ENCODE measurements at places on chromosomes 7 and 10. TPM values are rescaled to one million over a fixed set of nuclear protein-coding genes. Genes with fewer than 3 reads are reported as not detected.

The MBL2 gene
- total RNA-seq = not detected

The PLEKHS1 gene
- 0.04 TPM for total RNA-seq

The WDFY4 gene
- total RNA-seq = 1.2 TPM

The C1QL3 gene
- 0.04 TPM for total RNA-seq

The SOSTDC1 gene
- total RNA-seq = 19.8 TPM

The FZD8 gene
- 28.9 TPM for total RNA-seq

The VWDE gene
- 1.6 TPM for total RNA-seq

The PRKCQ gene
- 16.5 TPM for total RNA-seq

The UPK3BL2 gene
- 2.8 TPM for total RNA-seq

The HACD1 gene
- 101 TPM for total RNA-seq

The MXI1 gene
- total RNA-seq = 17.1 TPM

The DCLRE1A gene
- 6.6 TPM for total RNA-seq

DNA sequence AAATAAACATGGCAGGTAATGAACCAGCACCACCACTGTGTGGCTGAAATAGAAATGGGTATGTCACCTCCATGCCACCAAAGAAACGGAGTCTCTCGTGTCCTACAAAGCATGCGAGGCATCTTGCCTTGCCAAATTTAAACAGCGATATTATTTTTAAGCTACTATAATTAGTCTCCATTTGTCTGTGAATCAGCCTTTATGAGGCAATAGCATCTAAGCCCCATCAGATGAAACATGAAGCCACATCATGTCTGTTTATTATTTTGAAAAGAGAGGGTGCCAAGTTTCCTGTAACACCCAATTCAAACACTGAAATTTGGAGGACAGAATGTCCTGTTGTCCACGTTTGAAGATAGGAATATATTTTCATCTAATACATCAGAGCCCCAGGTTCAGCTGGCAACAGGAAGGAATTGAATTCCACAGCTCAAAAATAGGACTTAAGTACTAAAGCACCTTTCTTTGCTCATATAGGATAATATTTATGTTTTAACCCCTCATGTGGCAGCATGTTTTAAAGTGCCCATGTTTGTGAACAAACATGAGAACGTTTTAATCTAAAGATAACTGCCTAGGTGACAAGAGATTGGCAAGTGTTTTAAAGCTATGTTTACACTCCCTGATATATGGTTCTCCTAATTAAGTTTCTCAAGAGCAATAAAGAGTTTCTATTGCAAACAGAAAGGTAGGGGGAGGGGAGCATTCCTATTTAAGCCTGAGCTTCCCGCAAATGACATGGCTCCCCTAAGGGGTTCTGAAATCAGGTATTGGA lies 86.8 kb downstream of the SORBS1 start:
- DNase-seq = peak; percentile 65

- DNase-seq = peak; percentile 7
These were observed 757.7 kb downstream of the GRM8 start for GRCh38 chr7:126495001-126495400.

GRCh38 chr10:91090761-91091529 lies 129.5 kb upstream of the PCGF5 start:
- DNase-seq = peak; percentile 30

DNA sequence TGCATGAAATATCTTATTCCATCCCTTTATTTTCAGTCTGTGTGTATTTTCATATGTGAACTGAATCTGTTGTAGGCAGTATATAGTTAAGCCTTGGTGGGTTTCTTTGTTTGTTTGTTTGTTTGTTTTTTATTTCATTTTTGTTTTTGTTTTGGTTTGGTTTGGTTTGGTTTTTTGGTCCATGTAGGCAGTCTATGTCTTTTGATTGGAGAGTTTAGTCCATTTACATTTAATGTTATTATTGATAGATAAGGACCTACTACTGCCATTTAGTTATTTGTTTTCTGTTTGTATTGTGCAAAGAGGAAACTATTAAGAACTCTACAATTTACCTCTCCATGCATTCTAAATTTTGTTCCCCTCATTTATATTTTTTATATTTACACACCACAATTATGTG lies 695.9 kb upstream of the GRM3 start:
- no peak for DNase-seq

DNA sequence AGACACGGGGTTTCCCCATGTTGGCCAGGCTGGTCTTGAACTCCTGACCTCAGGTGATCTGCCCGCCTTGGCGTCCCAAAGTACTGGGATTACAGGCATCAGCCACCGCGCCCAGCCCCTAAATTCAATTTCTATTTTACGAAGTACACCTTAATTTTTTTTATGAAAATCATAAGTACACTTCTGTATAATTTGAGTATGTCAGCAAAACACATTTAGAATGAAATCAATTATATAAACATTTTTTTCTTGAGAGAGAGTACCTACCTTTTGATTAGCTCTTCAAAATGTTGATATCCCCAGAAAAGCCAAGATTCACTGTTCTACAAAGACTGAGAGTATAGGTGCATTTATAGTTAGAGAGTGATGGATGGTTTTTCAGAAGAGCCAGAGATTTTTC lies 20.5 kb upstream of the ITGA8 start:
- no peak for DNase-seq

GRCh38 chr7:138317044-138317596 lies 142.9 kb upstream of the TRIM24 start:
- no peak for DNase-seq

- no peak for DNase-seq
These were observed 66.7 kb downstream of the ARL4A start for GRCh38 chr7:12754179-12754578.

DNA sequence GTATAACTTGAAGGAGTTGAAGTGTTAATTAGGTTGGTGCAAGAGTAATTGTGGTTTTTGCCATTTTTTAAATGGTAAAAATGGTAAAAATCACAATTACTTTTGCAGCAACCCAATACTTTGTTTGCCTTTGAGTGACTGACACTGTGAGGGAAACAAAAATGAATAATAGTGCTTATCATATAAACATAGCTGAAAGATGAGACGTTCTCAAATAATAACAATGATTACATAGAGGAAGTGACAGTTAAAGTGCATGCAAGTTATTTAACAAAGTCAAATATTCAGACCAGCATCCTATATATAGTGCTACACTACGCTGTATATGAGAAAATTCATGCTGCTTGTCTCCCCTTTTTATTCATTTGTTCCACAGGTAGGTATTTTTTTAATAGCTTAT lies 4.7 kb upstream of the HBP1 start:
- no peak for DNase-seq

- peak; percentile 29 for DNase-seq
These were observed 8.4 kb downstream of the BNIP3 start for GRCh38 chr10:131973160-131973951.

DNA sequence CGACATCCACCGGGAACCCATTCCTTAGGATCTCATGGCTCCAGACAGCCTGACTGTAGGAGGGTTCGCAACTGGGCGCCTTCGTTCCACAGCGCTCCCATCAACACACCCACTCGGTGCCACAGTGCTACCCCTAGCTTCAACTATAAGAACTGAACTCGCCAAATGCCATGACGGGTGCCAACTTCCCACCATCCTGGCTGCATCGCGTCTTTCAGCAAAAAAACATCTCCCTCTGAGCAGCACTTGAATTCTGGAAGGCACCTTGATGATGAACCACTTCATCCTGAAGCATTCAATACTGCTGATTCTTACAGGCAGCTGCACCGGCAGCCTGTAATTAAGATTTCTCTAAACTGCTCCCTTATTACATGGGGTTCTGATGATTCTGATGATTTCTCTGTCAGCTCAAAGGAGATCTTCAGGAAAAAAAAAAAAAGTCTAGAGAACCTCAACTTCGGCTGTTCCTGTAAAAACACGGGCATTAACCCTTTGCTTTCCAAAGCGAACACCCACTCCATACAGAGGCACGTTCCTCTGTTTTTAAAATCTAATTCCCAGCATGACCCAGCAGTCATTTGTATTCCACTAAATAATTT lies 1.3 kb downstream of the CYTH3 start:
- DNase-seq = peak; percentile 75

GRCh38 chr7:1729773-1730172 lies 59.7 kb downstream of the ELFN1 start:
- DNase-seq = no peak

GRCh38 chr7:50699143-50699542 lies 83.6 kb downstream of the GRB10 start:
- DNase-seq = no peak

DNA sequence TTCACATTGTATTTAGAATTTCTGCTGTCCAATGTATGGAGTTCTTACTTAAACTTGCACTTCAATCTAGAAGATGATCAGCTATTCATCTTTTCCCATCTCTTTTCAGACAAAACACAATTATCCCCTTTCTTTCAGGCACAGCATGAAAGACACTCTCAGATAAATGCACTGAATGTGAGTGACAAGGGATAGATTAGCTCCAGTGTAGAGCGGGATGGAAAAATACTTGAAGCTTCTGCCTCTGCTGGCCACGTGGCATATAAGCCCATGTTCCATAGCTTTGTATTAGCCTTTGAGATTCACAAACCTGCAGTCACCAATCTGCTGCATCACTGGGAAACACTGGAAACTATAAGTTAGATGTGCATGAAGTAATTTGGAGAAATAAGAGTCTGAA lies 162.2 kb upstream of the FAM3C start:
- no peak for DNase-seq

DNA sequence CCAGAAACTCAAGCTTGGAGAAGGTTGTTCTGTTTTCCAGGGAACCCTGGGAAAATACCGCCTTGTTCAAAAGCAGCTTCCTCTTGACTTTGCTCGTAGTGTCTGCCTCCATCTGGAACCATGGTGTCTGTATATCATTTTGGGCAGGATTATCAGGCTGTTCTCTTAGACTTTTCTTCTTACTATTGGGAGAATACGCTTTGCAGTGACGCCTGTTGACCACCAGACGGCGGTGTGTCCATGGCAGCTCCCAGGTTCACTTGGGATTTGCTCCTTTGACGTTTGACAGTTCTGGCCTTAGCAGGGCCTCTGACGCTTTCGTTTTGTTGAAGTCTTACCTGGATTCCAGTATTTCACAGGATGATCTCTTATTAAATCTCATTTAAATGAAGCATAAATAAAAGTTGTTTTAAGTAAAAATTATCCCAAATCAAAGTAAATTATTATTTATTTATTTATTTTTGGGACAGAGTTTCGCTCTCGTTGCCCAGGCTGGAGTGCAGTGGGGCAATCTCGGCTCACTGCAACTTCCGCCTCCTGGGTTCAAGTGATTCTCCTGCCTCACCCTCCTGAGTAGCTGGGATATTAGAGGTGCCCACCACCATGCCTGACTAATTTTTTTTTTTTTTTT lies 41.8 kb upstream of the GJD4 start:
- DNase-seq = peak; percentile 72

DNA sequence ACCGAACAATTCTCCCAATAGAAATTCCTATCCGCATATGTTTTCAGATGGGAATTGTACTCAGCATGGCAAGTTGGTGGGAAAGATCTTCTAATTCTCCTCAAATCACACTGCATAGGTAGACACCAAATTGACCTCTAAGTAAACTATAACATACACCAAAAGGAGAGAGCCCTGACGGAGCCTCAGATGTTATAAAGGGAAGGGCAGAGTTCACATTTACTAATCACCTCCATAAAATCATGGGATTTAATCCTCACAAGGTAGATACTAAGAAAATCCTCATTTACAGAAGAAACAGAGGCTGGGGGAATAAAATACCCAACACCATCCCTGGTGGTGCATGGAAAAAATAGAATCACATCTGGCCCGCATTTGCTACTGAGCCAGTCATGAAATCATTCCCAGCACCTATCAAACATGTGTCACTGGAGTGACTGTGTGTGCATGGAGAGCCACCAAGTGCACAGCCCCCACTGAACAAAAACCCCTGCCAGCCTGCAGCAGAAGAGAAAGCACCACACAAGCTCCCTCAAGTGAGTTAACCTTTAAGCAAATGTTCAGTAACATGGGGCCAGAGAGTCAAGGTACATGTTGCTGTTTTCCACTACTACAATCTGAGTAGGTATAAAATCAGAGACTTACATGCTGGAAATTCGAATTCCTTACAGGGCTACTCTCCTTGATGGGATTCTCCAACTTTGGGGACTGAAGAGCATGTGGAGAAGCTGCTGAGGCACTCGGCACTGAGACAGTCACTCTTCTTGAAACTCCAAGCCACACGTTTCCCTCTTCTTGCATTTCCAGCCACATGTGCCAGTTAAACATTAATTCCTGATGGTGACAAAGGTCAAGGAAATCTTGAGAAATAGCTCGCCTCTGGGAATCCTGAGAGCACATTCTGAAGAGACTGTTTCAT lies at the start of gene DDC:
Gene DDC (minus strand): TSS at position 766 of the 919 bp plus-strand sequence. CDS start 21,320 bp downstream, outside the sequence.
- DNase-seq = no peak

GRCh38 chr7:24496036-24496435 lies 77.2 kb upstream of the PALS2 start:
- DNase-seq = peak; percentile 5

DNA sequence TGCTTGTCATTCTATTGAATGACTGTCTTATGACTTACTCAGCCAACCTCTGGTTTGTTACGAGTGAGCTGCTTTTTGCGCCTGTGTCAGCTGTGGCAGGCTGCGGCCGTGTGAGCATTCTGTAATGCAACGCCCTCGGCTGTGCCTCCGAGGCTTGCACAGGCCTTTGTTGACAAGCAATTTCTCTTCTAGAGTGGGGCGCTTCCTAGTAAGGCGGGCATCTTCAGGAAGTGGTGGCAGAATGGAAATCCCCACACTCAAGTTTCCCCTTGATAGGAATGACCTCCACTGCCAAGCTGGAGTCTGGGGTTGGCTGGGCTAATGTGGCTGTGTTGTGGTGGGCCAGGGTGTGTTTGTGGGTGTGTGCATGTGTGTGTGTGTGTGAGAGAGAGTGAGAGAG lies 20.2 kb upstream of the TMEM178B start:
- DNase-seq = no peak

GRCh38 chr7:81064426-81064825 lies 145.6 kb upstream of the SEMA3C start:
- peak; percentile 95 for DNase-seq

- DNase-seq = no peak
These were observed 3.2 kb downstream of the SLC4A2 start for GRCh38 chr7:151062399-151063211.

GRCh38 chr10:62092301-62093030 lies 176.2 kb downstream of the RTKN2 start:
- DNase-seq = peak; percentile 56

DNA sequence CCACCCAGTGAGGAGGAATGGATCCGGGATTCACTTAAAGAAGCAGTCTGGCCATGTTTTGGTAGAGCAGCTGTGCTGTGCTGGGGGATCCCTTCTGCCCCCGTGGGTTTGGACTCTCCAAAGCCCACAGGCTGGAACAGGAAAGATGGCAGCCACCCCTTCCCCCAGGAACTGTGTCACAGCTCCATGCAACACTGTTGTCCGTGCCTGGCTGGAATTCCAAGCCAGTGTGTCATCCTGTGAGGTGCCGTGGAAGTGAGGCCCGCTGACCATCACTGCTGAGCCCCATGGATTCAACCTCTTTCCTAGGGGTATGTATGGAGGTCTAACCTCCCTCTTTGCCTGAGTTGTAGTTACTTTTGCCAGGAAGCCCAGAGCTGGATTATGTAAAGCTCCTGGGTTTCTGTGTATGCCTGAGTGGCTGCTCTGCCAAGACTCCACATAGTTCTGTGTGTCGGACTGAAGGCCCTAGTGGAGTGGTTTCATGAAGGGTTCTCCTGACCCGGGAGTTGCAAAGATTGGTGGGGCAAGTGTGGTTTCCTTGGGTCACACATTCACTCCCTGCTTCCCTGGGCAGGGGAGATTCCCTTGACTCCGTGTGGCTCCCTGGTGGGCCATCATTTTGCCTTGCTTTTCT lies 35.1 kb upstream of the PCGF5 start:
- DNase-seq = no peak

Data from muscle of leg (tissue), 16 donors.